ENCODE measurements at places on chromosomes 11 and 22. TPM values are rescaled to one million over a fixed set of nuclear protein-coding genes. Genes with fewer than 3 reads are reported as not detected.

- DNase-seq, result no peak
These were observed 596.0 kb downstream of the INSC start for GRCh38 chr11:15710580-15711275.

- DNase-seq, result no peak
These were observed 110.9 kb downstream of the RASSF10 start for GRCh38 chr11:13119941-13120520.

GRCh38 chr11:113384551-113384950 is 3.0 kb upstream of the ANKK1 start:
- no peak for DNase-seq

DNA sequence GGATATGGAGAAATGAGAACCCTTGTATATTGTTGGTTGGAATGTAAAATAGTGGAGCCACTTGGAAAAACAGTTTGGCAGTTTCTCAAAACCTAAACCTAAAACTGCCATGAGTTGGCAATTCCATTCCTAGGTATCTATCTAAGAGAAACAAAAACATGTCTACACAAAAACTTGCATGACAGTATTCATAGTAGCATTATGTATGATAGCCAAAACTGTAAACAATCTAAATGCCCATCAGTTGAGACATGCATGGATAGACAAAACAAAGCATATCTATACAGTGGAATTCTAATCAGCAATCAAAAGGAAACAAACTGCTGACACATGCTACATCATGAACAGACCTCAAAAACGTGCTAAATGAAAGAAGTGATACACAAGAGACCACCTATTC is 34.9 kb downstream of the TRAF6 start:
- no peak for DNase-seq

GRCh38 chr22:36360871-36361383 is 26.8 kb downstream of the MYH9 start:
- no peak for DNase-seq

ACR gene
- total RNA-seq, result not detected

GRM5 gene
- not detected for total RNA-seq

XKR3 gene
- not detected for total RNA-seq

Data from activated CD4-positive, alpha-beta memory T cell treated with anti-CD3 and anti-CD28 coated beads, Interleukin-2, amount 10 ng/mL, durations not matched to agents 7 days and 5 days (primary cell).